ENCODE measurements at places on chromosomes 3 and 15.

DNA sequence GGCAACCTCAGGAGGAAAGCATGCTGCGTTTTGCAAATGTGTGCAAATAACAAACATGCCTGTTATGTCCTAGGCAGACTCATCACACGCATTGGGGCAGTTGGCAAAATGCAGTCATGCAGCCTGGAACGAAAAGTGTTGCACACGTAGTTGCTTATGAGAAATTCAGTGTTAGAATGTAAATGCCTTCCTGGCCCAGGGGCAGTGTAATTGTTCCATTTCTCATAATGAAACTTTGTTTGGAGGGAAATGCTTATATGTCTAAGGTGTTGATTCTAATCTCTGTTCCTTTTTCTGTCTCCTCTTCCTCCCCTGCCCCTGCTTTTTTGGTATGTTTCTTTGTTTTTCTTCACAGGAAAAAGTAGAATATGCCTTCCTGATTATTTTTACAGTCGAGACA lies 156.0 kb downstream of the CACNA1D start:
- DNase-seq, result no peak

DNA sequence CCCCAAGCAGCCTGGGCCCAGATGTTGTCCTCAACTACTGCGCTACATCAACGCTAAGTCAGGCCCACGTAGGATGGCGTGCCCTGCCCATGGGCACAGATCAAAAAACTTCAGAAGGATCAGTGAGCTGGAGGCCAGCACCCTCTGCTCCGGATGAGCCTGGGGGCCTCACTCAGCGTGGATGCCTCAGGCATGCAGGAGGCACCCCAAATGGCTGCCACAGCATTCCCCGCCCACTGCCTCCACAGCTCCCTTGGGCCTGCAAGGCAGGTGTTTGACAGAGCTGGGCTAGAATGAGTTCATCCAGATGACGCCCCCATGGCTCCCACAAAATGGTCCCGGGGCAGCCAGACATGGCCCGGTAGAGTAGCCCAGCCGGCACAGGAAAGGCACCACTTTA lies 7.1 kb downstream of the ATP2B2 start:
- no peak for DNase-seq

DNA sequence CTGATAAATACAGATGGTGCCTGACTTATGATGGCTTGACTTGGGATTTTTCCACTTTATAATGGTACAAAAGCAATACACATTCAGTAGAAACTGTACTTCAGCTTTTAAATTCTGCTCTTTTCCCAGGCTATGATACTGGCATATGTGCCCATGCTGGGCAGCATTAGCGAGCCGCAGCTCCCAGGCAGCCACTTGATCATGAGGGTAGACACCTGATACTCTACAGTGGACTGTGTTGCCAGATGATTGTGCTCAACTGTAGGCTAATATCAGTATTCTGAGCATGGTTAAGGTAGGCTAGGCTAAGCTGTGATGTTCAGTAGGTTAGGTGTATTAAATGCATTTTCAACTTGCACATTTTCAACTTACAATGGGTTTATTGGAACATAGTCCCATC lies 17.7 kb upstream of the FEM1B start:
- no peak for DNase-seq

GRCh38 chr3:81086348-81086747 lies 675.1 kb downstream of the GBE1 start:
- DNase-seq, result no peak

DNA sequence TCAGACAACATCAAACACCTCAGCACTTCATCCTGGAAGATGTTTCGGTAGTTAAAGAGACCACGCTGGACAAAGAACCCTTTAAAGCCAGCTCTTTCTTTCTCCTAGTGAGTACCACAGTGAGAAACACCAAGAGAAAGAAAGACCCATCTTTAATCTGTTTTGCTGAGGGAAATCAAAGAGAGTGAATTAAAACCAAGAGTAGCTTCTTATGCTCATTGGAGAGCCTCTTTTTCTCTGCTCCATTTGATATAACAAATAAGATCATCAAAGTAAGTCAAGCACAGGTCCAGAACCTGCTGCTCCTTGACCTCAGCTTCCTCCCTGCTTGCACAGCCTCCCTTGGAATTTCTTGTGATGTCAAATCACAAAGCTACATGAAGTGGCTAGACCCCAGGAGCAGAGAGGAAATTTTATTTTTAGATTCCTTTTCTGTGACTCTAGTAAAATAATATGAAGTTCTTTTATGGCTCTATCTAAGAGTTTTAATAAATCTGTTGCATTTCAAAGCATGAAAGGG lies 436.4 kb downstream of the C3orf38 start:
- DNase-seq, result no peak

DNA sequence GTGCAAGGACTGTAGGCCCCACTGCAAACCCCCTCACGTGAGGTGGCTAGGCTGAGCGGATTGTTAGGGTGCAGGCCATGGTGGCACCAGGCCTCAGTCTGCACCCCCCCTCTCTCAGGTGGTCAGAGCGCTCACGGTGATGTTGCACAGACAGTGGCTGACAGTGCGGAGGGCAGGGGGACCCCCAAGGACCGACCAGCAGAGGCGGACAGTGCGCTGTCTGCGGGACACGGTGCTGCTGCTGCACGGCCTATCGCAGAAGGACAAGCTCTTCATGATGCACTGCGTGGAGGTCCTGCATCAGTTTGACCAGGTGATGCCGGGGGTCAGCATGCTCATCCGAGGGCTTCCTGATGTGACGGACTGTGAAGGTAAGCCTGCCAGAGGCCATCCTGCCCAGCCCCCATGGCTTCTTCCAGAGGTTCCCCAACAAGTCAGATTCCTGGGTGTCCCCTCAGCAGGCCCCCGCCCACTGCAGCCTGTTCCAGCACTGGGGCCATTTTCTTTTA lies 18.2 kb downstream of the ATRIP start:
- no peak for DNase-seq

DNA sequence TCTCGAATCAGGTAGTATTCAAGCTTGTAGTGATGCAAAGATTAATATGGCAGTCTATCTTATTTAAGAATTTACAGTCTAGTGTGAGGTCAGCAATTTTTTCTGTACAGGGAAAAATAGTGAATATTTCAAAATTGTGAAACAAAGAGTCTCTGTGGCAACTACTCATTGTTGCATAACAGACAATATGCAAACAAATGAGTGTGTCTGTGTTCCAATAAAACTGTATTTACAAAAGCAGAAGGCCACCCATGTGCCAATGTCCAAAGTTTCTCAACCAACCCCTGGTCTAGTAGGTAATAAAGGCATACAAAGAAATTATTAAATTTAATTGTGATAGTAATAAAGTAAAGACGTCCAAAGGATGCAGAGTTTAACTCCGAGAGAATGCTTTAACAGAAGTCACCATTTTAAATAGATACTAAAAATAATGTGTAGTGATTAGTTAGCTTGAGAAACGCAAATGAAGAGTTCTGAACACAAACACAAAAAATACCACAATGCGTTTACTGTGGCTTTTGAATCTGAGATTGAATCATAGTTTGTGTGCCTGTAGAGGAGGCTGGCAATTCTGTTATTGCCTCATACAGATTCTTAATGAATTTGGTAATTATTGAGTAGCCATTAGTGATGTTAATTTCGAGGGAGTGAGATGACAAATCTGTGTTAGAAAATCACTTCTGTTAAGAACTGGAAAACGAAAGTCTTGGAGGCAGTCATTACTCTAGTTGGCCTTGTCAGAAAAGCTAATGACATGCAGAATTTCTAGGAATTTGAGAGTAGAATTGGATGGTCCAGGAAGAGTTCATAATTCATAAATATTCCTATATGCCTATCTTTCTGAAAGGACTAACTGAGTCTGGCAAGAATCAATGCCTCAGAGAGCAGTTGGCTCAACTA lies 48.7 kb downstream of the CADM2 start:
- no peak for DNase-seq

DNA sequence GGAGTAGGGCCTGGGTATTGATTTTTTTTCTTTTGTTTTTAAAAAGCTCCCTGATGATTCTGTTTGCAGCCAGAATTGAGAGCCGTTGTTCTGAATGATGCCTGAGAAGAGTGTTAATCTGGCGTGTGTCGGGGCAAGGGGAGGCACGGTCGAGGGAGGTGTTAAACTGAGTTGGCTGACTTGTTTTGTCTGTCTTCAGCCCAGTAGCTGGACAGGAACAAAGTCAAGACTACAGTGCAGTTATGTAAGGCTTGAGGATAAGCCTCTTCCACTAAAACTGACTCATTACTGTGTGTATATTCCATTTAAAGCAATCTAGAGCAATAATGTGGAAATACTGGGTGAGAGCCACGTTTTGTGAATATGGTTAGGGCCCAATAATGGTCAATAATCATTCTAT lies 119.0 kb upstream of the DLG1 start:
- no peak for DNase-seq

DNA sequence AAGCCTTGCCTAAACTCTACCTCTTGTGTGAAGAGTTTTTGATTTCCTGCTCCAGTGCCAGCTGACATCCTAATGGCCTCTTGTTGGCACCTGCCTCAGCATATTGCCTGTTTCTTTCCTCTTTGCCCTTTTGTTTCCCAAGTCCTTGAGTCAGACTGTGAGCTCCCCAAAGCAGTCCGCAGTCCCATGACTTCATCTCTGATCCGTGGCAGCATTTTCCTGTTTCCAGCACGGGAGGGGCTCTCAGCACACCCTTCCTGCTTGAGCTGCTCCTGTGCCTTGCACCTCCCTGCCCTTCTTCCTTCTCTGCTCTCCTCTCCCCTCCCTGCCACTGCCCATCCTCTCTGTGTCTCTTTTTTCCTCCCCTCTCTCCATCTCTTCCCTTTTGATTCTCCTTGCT lies 179.6 kb downstream of the EPHB1 start:
- no peak for DNase-seq

- no peak for DNase-seq
These were observed 52.4 kb downstream of the TBL1XR1 start for GRCh38 chr3:177144922-177145321.

DNA sequence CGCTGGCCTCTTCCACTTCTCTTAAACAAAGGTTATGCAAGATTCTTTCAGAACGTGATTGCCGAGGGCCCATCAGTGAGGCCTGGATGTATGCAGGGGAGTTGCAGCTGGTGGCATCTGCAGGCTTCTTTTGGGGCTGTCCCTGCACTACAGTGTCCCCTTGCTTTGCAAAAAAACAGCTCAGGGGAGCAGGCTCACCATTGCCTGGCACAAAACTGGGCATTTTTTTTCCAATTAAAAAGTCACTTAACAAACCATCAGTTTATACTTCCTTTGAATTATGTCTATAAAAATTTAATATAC lies 148.6 kb downstream of the ATP10A start:
- no peak for DNase-seq

- DNase-seq, result no peak
These were observed 2.0 kb downstream of the RAB7A start for GRCh38 chr3:128727996-128728395.

GRCh38 chr15:69783211-69783610 lies 314.5 kb downstream of the TLE3 start:
- DNase-seq, result no peak

All from lung microvascular endothelial cell (primary cell).